ENCODE measurements at places on chromosomes 2 and 18.

DNA sequence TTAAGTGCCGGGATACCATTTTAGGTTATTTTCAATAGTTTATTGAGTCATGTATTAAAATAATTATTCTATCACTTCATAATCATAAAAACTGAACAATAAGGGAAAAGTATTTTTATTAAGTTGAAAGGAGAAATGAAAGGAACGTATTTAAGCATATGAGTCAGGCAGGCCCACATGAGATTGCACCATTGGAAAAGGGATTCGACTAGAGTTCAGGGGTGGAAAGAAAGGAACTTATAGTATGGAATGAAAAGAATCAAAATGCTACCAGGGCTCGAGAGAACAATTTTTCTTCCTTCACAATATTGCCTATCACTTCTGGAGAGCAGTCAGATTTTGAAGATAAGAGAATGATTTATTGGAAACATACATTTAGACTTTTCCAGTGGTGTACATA, 516.5 kb upstream of the NETO1 start:
- DNase-seq: no peak

DNA sequence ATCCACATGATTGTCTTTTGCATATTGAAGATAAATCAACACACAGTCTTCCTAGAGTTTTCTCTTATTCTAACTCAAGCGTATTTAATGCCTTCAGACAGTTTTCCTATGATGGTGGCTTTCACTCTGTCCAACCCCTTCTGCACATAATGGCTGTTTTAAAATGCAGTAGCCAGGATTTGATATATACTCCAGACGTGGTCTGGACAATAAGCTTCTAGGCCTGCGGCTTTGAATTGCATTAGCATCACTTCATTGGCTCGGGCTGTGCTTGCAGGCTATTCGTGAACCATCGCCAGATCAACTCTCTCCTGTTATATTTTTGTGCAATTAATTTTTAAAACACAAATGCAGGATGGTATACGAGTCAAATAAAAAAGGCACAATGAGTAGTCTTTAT, 235.3 kb downstream of the BCL2 start:
- DNase-seq: no peak

DNA sequence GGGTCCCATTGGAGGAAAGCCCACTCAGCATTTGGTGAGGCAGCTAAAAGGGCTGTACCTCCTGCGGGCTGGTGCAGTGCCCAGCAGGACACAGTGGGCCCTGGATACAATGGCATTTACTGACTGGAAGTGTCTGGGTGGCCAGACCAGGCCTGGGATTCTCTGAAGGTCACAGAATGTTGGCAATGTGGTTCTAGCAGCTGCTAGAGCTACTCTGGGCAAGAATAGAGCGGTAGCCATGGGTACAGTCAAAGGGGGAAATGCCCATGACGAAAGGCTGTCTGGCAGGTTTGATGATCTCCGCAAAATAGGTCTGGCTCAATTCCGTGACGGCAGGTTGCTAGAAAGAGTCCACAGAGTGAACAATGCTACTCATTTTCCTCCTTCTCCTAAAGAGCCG, 241.8 kb downstream of the AFF3 start:
- no peak for DNase-seq

GRCh38 chr18:56815926-56816325, 164.8 kb downstream of the WDR7 start:
- no peak for DNase-seq

- no peak for DNase-seq
Measured at GRCh38 chr2:116809109-116809508, 1005.4 kb upstream of the DDX18 start.

DNA sequence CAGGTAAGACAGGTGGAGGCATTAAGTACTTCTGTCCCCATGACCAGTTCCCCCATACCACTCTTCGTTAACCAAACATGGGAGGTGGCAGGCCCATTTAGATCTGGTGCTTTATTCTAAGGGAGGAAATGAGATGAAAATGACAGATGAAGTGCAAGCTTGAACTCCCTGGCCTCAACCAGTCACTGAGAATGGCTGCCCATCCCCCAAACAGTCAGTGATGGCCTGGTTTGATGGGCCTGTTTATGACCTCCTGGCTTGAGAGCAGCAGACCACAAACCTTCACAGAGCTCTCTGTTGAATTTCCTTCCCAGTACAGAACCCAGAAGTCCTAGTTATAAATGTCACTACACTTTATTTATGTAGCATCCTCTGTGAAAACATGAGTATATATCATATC, 31.1 kb downstream of the EPAS1 start:
- DNase-seq: no peak

DNA sequence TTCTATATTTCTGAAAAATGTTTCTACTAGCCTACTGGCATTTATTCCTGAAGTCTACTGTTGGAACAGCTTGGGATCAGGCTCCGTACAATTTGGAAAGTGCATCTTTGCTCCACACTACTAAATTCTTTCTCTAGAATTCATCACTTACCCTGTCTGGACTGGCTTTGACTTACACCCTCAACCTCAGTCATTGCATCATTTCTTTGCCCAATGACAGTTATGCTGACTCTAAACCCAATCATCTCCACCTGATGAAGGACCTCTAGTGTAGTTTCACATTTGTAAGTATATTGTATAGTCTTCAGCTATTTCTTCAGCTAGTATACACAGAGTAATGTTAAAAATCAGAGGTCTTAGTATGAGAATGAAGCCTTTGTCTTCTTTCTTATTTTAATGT, 359.6 kb upstream of the MC4R start:
- no peak for DNase-seq

DNA sequence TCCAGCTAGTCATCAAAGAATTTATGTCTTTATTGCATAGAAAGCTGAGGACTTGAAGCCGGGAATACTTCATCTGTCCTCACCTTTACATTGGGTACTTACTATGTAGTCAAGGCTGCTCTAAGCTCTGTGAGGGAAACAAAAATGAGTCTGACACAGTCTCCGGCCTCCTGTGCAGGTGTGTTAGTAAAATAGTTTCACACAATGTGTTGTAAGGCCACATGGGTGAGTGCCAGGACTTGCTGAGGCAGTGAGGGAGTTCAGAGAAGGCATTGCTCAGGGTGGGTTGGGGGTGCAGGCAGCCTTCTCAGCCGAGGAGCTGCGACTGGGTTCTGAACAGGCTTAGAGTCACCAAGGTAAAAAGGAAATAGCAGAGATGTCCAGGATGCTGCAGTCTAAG, 54.5 kb upstream of the SMAD2 start:
- DNase-seq: no peak

DNA sequence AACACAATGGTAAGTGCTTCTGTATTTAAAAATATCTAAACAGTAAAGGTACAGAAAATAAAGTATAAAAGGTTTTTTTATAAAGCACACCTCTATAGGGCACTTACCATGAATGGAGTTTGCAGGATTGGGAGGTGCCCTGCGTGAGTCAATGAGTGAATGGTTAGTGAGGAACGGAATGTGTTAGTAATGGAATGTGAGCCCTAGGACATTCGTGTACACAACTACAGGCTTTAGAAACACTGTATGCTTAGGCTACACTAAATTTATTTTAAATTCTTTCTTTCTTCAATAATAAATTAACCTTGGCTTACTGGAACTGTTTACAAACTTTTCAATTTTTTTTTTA, 337.9 kb upstream of the SLC39A10 start:
- DNase-seq: no peak

GRCh38 chr2:215407061-215407460, 28.8 kb downstream of the FN1 start:
- DNase-seq: no peak

DNA sequence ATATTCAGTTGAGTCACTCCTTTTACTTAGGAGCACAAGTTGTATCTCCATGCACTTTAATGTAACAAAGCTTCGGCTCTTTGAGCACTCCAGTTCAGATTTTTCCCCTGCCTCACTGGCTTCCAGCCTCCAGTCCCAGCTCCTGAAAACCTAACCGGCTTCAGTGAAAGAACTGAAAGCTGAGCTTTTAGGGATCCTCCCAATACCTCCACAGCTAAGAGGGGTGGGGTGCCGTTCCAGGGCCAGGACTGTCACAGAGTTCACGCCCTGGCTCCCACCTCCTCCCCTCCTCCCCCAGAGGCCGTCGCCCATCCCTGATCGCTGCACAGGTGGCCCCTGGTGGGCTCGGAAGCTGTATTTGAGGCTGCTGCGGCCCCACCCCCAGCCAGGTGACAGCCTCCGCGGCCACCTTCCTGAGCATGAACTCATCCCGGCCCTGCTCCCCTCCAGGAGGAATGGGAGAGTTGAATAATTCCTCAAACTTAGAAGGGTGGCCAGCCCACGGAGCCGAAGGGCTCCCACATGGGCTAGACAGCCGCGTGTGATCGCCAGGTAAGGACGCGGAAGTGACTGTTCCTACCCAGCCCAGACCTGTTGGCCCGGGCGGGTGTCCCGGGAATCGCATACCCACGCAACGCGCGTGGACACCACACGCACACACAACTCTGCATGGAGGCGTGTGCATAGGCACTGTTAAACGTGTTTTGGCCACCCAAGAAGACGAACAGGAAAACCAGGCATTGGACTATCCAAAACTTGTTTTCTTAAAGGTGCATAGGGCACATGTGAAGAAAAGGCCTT, 1.8 kb downstream of the MYO5B start:
- DNase-seq: no peak

DNA sequence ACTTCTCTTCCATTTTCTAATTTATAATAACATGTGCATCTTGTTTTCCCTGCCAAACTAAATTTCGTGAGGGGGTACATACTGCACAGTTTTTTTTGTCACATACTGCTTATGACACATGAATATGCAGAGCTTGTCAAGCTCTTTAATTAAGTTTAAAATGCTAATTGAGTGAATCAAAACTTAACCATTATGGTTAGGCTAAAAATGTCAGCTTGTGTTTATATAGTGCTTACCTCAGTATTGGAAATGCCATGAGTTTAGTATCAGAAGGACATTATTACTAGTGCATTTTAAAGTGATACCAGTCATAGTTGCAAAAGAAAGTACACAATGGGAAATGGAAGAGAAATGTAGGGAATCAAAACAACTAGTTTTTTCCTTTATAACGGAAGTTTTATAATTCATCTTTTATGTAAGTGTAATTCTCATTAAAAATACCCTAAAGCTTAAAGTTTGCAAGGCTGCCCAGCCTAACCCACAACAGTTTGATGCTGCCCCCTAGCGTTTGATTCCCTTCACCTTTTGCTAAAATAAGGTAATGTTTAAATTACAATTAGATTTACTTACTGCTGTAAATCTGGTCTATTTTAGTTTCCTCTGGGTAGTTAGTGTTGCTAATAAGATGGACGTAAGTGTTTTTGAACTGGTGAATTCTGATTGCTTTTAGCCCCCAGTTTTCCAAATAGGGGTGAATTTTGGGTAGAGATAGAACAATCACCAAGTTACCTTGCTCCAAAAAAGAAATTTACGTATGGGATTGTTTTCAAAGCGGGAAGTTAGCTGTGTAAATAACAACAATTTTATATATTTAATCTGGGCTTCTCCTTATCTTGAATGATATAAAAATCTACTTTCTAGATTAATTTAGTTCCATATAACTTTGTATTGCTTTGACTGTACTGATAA, 3.2 kb downstream of the SLC39A10 start:
- peak; percentile 21 for DNase-seq

DNA sequence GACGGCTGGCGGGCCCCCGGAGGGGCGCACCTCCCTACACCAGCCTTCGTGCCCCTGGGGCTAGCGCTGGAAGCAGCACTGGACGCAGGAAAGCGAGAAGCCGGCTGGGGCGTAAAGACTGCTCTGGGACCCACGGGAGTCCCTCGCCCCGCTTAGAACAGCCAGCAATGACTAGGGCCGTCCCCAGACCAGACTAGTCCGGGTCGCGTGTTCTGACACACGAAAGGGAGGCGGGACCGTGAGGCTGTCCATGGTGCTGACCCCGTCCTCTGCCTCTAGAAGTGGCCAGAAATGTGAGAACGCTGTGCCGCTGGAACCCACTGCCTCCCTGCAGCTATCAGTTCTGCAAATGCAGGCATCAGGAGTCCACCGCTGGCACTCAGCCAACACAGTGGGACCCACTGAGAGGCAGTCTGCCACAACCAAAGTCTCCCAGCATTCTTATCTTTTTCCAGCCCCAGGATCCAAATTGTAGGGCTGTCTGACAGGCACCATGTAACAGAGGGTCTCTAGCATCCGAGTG, at the start of gene UCN:
TSS of gene UCN (minus strand) at position 87 of the 523 bp plus-strand sequence. CDS start 550 bp downstream, outside the sequence.
- DNase-seq: no peak

DNA sequence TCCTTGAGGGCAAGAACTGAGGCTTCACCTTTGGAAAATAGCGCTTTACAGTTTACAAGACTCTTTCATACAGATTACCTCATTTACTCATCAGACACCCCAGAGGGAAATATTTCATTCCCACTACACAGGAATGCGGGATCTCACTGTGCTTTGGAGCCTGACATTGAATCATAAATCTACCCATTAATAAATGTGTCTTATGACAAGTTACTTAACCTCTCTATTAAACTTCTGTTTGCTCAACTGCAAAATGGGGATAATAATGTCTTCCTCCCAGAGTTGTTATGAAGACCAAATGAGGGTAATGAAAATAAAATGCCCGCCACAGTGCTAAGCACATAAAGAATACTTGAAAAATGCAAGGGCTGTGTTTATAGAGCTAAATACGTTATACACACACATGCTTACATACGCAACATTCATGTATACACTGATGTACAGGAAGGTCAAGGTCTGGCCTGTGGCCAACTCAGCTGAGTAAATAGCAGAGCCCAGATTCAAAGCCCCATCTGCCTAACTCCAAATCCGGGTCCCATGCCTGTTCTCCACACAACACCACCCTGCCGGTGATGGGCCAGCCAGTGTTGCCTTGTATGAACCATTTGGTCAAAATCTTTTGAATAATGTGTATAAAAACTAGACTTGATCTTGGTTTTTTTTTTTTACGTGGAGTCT, 77.8 kb upstream of the STPG4 start:
- DNase-seq: no peak

- no peak for DNase-seq
Measured at GRCh38 chr2:239839306-239839705, 185.8 kb downstream of the NDUFA10 start.

GRCh38 chr2:232875256-232876121, 5.4 kb downstream of the SNORC start:
- DNase-seq: no peak

GRCh38 chr2:143123911-143124310, 5.3 kb upstream of the ARHGAP15 start:
- DNase-seq: no peak

DNA sequence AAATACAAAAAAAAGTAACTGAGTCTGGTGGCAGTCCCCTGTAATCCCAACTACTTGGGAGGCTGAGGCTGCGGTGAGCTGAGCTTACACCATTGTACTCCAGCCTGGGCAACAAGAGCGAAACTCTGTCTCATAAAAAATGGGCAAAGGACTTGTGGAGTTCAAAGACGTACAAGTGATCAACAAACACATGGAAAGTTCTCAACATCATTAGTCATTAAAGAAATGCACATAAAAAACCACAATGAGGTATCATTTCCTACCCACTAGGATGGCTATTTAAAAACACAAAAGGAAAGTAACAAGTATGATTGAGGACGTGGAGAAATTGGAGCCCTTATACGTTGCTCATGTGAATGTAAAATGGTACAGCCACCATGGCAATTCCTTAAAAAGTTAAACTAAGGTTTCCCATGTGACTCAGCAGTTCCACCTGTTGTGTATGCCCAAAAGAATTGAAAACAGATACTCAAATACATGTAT, 52.3 kb downstream of the RAB10 start:
- no peak for DNase-seq

- DNase-seq: no peak
Measured at GRCh38 chr2:234436482-234436837, 60.4 kb downstream of the ARL4C start.

- no peak for DNase-seq
Measured at GRCh38 chr2:182870227-182870626, 3.8 kb upstream of the FRZB start.
